ENCODE measurements at places on chromosomes 11 and 22.

DNA sequence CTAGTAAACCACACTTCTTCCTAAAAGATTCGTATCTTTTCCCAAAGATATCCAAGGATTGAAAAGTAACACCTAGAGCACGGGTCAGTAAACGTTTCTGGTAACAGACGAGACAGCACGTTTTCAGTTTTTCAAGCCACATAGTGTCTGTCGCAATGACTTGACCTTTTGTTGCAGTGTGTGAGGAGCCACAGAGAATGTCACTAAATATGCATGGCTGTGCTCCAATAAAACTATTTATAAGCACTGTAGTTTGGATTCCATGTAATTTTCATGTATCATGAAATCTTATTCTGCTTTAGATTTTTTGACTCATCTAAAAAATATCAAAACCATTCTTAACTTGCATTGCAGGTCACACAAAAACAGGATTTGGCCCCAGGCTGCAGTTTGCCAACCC is 18.3 kb upstream of the MICAL3 start:
- no peak for DNase-seq

- no peak for DNase-seq
Observed at GRCh38 chr11:115623021-115623451, 118.8 kb upstream of the CADM1 start.

- DNase-seq, result no peak
Observed at GRCh38 chr11:3627291-3627690, 14.5 kb downstream of the ART5 start.

- no peak for DNase-seq
Observed at GRCh38 chr22:41683616-41684015, 5.1 kb downstream of the SNU13 start.

- no peak for DNase-seq
Observed at GRCh38 chr22:20431511-20432192, 6.0 kb downstream of the SCARF2 start.

- DNase-seq, result no peak
Observed at GRCh38 chr22:48594757-48595510, 1232.7 kb downstream of the BRD1 start.

GRCh38 chr11:86749821-86750401 is 50.4 kb upstream of the PRSS23 start:
- no peak for DNase-seq

GRCh38 chr11:12815129-12815480 is 140.9 kb downstream of the TEAD1 start:
- DNase-seq, result no peak

DNA sequence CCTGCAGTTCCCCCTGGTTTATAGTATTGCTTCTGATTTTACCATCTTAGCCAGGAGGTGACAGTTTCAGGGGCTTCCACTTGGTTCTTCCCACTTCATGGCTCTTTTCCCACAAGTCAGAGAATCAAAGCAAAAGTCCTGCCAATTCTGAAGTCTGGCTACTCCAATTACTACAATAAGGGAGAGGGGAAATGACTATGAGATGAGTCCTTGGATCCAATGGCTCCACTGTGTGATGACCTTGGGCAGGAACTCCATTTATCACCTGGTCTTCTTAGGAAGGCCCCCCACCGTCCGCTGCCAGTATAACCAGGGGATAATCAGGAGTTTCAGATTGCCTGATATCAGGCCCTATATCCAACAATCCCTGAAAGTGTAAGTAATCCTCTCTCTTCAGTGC is 31.6 kb upstream of the CCND1 start:
- DNase-seq, result no peak

GRCh38 chr11:128907585-128907984 is 16.4 kb downstream of the KCNJ5 start:
- no peak for DNase-seq

DNA sequence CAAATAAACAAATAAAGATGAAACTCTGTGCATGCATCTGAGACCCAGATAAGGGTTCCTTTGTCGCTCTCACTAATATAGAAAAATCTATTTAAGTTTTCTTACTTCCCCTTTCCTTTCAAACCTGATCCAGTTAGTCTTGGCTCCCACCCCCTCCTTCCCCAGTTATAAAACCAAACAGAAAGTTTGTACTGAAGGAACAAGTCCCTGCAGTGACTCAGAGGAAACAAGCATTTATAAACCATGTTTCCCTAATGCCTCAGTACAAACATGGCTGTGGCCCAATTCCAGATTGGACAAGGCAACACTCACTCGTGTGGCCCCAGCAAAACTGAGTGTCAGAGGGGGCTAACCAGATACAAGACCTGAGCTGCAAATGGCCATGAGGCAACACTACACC is 65.5 kb upstream of the ARHGAP20 start:
- DNase-seq, result no peak

- DNase-seq, result no peak
Observed at GRCh38 chr22:21051831-21052400, 6.2 kb downstream of the LRRC74B start.

- DNase-seq, result no peak
Observed at GRCh38 chr11:33940538-33940815, 48.6 kb upstream of the LMO2 start.

DNA sequence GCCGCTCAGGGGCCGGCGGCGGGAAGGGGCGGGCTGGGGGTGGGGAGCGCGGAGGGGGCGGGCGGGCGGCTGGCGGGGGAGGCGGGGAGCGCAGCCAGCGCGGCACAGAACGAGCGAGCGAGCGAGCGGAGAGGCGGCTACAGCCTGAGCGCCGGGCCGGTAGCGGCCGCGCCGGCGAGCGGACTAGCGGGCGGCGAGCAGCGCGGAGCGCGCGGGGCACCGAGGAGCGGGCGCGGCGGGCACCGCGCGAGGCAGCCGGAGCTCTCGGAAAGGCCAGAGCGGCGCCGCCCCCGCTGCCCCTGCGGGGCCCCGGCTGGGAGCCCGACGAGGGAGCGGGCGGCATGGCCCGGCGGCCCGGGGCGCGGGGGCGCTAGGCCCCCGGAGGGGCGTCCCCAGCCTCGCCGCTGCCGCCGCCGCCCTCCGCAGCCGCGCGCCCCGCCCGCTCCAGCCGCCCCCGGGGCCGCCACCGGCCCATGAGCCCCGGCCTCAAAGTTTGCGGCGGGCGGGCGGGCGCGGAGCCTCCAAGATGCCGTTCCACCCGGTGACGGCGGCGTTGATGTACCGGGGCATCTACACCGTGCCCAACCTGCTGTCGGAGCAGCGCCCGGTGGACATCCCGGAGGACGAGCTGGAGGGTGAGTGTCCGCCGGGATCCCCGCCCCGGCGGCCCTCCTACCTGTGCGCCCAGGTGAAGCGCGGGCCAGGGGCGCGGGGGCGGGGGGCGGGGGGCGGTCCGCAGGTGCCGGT is at the start of gene CABP7:
Gene CABP7 (plus strand): TSS at position 105 of the 747 bp plus-strand sequence. CDS start 422 bp downstream, at position 527.
- no peak for DNase-seq

- no peak for DNase-seq
Observed at GRCh38 chr11:134537941-134538340, 125.9 kb upstream of the B3GAT1 start.

- no peak for DNase-seq
Observed at GRCh38 chr11:24289301-24289700, 207.6 kb upstream of the LUZP2 start.

DNA sequence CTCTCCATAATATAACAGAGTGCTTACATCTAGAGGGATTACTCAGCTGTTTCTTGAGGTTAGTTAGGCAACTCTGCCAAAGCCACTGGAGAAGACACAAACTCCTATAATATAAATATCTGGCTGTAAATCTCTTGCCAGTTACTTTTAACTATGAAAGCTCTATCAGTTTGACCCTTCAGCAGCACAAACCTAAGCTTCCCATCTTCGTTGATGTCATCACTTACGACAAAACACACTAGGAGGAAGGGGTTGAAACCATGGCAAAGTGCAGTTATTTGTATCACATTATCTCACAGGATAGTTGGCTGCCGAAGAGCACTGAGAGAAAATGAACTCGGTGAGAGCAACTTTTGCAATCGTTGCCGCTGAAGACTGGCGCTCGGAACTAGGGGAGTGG is 922.1 kb downstream of the OPCML start:
- DNase-seq, result no peak

- no peak for DNase-seq
Observed at GRCh38 chr22:32680277-32680676, 121.2 kb upstream of the TIMP3 start.

DNA sequence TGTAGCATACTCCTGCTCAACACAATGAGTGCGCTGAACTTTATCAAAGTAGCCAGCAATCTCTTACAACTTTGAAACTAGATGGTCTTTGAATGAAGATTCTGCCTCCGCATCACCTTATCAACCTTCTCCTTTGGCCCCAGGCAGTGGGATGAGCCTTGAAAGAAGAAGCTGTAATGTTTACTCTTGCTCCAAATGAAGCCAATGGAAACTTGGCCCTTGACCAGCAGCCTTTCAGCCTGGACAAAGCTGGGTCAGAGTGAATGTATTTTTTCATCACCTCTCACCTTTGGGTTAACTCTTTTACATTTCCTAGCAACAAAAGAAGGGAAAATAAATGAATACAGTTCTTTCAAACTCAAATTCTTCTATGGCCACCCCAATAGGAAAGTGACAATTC is 359.1 kb downstream of the KCNA4 start:
- no peak for DNase-seq

GRCh38 chr11:73359341-73359740 is 16.9 kb upstream of the RELT start:
- DNase-seq, result no peak

DNA sequence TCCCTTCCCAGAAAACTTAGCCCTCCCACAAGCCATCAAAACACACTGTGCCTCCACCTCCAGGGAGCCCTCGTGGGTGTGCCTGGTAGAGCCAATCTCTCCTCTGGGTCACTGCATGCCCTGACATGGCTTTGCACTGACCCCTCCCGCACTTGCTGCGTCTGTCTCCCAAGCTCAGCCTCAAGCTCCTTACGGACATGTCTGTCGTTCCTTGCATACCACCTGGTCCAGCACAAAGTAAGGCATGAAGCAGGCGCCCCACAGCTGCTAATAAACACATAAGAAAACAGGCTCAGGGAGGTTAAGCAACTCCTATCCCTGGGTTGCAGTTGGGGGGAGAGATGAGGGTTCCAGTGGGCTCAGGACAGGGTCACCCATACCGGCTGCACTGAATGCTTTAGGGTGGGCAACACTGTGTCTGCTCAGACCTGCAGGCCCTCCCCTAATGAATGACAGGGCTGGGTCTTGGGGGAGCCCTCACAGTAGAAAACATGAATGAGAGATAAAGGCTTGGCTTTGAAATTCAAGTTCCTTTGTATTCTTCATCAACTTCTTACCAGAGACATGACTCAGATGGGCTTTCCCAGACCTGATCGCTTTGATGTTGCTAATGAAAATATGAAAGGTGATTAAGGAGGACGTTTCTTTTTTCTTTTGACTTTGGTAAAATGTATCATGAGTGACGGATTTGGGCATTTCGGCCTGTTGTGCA is 38.0 kb downstream of the PHF21B start:
- no peak for DNase-seq

DNA sequence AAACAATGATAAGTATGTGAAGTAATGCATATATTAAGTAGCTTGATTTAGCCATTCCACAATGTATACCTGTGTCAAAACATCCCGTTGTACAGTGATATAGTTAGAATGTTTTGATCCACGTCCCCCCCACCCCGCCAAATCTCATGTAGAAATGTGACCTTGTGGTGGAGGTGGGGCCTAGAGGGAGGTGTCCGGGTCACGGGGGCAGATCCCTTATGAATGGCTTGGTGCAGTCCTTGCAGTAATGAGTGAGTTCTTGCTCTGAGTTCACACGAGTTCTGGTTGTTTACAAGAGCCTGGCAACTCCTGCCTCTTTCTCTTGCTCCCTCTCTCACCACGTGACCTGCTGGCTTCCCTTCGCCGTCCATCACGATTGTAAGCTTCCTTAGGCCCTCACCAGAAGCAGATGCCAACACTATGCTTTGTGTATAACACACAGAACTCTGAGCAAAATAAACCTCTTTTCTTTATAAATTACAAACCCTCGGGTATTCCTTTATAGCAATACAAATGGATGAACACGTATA is 41.6 kb downstream of the FANCF start:
- no peak for DNase-seq

GRCh38 chr11:45274206-45274605 is 11.9 kb downstream of the SYT13 start:
- DNase-seq, result no peak

DNA sequence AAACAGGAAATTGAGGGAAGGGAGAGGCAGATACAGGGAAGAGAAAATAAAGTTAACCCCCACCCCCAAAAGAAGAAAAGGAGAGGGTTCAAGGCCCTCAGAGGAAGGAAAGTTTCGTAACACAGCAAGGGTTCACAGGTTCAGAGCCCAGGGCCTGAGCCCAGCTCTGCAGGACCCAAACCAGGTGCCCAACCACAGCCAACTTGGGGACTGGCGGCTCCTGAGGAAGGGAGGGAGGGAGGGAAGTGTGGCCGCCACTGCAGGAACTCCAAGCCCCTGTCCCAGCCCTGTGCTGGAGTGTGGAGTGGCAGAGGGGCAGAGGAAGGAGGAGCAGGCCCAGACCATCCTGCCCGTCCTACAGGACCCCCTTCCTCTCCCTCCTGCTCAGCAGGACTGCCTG is 59.2 kb downstream of the ELFN2 start:
- no peak for DNase-seq

DNA sequence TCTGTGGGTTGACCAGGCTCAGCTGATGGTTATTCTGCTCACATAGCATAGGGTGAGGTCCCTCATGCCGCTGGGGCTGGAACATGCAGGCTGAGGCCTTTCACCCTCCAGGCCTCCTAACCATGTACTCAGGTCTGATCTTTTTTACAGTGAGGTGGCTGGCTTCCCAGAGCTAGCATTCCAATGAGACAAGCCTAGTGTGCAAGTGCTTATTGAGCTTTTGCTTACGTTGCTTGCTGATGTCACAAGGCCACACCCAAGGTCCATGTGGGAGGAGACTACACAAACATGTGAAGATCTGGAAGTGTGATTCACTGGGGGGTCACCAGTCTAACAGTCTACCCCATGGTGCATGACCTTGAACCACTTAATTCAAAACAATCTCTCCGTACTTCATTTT is 33.9 kb downstream of the ISX start:
- DNase-seq, result no peak

DNA sequence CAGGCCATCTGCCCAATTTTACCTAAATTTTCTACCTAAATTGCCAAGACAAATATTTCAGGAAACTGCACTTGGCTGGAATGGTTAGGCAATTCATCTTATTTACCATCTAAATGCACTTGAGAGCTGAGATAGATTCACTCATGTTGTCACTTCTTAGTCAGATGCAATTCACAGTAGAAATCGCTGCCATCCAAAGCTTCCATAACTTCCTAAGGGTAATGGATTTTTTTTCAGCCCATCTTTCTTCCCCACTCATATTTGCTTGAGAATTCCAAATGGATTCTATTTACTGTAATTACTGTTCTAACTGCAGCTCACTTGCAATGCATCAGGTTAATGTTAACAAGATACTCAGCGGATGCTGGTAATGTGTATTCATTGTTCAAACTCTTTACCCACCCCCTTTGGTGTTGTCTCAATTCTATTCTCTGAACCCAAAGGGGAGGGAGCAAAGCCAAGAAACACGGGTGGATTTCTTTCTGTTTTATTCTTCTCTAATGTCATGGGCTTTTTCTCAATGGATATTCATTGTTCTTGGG is 96.0 kb downstream of the TENM4 start:
- no peak for DNase-seq

GRCh38 chr22:24564376-24565058 is 8.7 kb downstream of the SNRPD3 start:
- no peak for DNase-seq

- no peak for DNase-seq
Observed at GRCh38 chr11:122100756-122101080, 15.3 kb downstream of the BLID start.

- DNase-seq, result no peak
Observed at GRCh38 chr11:34339149-34340064, 18.4 kb downstream of the ABTB2 start.

All from stimulated activated CD4-positive, alpha-beta T cell treated with anti-CD3 and anti-CD28 coated beads, Interleukin-15, amount 100 ng/mL, for 1 hour (primary cell).